Fibroblast of the aortic adventitia (primary cell): ENCODE measurements at places on chromosomes 13 and 19. TPM values are rescaled to one million over a fixed set of nuclear protein-coding genes. Genes with fewer than 3 reads are reported as not detected.

The ZNF99 gene
- total RNA-seq, result not detected in 2 replicates

The ATF5 gene
- total RNA-seq, result 81.5 and 106 TPM in 2 replicates

The CXCL17 gene
- total RNA-seq, result not detected in 2 replicates

The TUBB4A gene
- 0.41 TPM in 1 of 2 replicates, not detected in the other for total RNA-seq

The GJB6 gene
- not detected in 2 replicates for total RNA-seq

The SLC15A1 gene
- not detected in 2 replicates for total RNA-seq

DNA sequence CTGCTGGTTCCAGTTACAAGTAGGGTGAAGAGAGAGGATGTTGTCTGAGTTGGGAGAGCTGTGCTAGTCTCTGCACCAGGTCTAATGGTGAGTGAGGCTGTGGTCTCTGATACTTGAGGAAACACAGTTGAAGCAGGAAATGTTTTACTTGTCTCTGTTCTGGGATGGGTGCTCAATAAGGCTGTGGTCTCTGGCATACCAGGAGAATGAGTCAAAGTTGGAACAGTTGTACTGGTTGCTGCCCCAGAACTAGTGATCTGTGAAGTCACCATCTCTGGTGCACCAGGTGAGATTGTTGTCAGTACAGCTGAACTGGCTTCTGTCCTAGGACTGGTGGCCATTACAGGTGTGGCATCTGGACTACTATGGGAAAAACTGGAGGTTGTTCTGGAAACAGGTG, 74.7 kb downstream of the MUC16 start:
- no peak for DNase-seq

DNA sequence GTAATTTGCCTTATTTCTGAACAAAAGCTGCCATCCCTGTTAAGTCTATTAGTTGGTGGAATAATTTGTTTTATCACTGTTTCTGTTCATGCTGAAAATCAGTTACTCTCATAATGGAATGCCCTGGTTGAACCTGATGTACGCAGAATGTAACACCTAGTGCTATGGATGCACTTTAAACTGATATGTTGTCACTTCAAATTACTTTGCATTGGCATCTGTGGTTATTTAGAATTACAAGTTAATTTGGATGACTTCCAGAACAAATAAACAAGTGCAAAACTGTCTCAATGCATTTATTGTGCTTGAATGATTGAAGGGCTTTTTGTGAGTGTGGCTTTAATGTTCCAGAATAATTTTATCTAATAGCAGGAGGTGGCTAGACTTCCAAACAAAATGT, 368.2 kb upstream of the SLITRK5 start:
- DNase-seq, result no peak

DNA sequence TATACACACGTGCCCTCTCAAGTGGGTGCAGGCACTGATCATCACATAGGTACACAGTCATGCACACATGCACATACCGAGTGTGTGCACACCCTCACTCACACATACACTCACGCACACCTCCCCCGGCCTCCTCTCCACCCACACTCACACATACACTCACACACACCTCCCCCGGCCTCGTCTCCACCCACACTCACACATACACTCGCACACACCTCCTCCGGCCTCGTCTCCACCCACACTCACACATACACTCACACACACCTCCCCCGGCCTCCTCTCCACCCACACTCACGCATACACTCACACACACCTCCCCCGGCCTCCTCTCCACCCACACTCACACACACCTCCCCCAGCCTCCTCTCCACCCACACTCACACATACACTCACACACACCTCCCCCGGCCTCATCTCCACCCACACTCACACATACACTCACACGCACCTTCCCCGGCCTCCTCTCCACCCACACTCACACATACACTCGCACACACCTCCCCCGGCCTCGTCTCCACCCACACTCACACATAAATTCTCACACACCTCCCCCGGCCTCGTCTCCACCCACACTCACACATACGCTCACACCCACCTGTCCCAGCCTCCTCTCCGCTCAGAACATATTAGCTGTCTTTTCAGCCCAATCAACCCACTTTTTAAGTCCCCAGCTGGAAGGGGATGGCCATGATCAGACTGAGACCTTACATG, 105.2 kb upstream of the VSTM2B start:
- no peak for DNase-seq

GRCh38 chr19:2097203-2097885, 629 bp downstream of the IZUMO4 start:
- no peak for DNase-seq

GRCh38 chr19:49594157-49594992, 3.4 kb downstream of the PRR12 start:
- no peak for DNase-seq

GRCh38 chr19:49116544-49116943, 2.4 kb downstream of the LIN7B start:
- no peak for DNase-seq

GRCh38 chr13:101955764-101956163, 446.1 kb downstream of the FGF14 start:
- no peak for DNase-seq

DNA sequence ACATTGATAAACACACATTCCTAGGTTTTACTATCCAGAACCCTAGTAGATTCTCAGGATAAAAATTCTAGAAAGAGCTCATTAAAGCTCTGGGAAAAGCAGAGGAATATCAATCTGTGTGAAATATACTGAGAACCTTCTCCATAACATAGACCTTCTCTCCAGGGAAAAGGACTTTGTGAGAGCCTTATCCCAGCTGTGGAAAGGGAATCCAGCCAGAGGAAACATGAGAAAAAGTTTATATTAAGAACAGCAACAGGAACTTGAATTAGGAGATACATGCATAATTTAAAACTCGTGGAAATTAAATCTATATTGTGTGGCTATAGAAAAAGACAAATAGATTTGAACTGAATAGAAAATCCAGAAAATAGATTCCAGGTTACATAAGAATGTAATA, 1639.9 kb downstream of the EFNB2 start:
- no peak for DNase-seq
